Stimulated activated CD4-positive, alpha-beta T cell treated with anti-CD3 and anti-CD28 coated beads, Interleukin-1b, Interleukin-23, amount 100 ng/mL, for 4 hours (primary cell): ENCODE measurements at places on chromosomes 3 and 15.

DNA sequence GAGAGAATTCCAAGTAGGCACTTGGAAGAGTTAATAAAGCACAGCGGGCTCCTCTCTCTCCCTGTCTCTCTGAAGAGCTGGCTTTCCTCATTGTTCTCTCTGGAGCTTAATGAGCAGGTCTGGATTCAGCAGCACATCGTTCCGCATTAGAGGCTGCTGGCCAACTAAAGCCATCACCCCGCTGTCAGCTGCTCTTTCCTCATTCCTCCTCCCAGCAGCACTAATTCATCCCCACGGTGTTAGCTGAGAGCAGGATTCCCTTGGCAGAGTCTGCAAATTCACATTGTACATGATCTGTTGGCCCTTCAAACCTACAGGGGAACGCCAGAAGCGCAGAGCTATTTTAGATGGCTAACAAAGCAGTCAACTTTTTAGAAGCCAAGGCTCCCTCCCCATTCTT is 44.2 kb downstream of the SGO1 start:
- no peak for DNase-seq

GRCh38 chr3:53295410-53295809 is 39.6 kb upstream of the TKT start:
- no peak for DNase-seq

DNA sequence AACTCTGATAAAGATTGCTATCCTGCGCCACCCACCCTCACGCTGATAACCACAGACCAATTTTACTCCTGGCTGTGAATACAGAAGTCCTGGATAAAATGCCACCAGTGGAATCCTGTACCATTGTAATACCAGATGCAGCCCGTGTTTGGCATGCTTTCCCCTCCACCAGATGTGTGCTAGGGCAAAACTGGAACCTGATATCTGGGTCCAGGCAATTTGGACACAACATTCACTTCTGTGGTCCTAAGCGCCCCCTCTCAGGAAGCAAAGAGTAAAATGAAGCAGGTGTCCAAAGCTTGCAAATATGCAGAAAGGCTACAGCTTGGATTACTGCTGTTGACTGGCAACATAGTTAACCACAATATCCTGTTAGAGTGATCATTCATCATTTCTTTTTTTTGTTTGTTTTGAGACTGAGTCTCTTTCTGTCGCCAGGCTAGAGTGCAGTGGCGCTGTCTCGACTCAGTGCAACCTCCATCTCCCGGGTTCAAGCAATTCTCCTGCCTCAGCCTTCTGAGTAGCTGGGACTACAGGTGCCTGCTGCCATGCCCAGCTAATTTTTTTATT is 32.8 kb downstream of the LOXL1 start:
- no peak for DNase-seq

- no peak for DNase-seq
These were observed 55.5 kb upstream of the ATP11B start for GRCh38 chr3:182737825-182738224.

DNA sequence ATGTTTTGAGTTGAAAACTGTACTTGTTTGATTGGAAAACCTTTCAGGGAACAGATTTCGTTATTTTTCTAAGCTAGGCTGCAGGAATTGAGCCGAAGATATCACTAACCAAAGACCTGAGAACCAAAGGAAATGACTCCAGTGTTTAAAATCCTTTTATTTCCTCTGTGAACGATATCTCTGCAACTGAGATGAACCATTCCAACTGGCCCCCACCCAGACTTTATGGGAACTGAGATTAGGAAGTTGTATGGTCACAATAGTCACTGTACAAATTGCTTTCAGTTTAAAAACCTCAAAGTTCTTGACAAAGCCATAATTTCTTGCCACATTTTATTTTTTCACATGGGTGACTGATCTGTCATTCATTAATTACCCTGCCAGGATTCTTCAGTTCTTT is 232.4 kb downstream of the RBMS3 start:
- DNase-seq = no peak
